ENCODE measurements at places on chromosomes 2 and 18.

GRCh38 chr2:158894078-158894477, 74.4 kb upstream of the TANC1 start:
- DNase-seq = no peak

GRCh38 chr2:101113441-101114267, 37.5 kb downstream of the TBC1D8 start:
- no peak for DNase-seq

GRCh38 chr2:228786901-228787300, 484.2 kb downstream of the PID1 start:
- DNase-seq = no peak

- DNase-seq = no peak
Observed at GRCh38 chr2:39545957-39546356, 108.9 kb upstream of the MAP4K3 start.

GRCh38 chr2:75494137-75494769, 66.5 kb downstream of the EVA1A start:
- no peak for DNase-seq

- no peak for DNase-seq
Observed at GRCh38 chr2:99956232-99957030, 186.0 kb downstream of the AFF3 start.

DNA sequence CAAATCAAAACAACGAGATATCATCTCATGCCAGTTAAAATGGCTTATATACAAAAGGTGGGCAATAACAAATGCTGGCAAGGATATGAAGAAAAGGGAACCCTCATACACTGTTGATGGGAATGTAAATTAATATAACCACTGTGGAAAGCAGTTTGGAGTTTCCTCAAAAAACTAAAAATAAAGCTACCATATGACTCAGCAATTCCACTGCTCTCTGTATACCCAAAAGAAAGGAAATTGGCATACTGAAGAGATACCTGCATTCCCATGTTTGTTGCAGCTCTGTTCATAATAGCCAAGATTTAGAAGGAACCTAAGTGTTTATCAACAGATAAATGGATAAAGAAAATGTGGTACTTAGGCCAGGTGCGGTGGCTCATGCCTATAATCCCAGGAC, 124.8 kb downstream of the MSTN start:
- DNase-seq = no peak

DNA sequence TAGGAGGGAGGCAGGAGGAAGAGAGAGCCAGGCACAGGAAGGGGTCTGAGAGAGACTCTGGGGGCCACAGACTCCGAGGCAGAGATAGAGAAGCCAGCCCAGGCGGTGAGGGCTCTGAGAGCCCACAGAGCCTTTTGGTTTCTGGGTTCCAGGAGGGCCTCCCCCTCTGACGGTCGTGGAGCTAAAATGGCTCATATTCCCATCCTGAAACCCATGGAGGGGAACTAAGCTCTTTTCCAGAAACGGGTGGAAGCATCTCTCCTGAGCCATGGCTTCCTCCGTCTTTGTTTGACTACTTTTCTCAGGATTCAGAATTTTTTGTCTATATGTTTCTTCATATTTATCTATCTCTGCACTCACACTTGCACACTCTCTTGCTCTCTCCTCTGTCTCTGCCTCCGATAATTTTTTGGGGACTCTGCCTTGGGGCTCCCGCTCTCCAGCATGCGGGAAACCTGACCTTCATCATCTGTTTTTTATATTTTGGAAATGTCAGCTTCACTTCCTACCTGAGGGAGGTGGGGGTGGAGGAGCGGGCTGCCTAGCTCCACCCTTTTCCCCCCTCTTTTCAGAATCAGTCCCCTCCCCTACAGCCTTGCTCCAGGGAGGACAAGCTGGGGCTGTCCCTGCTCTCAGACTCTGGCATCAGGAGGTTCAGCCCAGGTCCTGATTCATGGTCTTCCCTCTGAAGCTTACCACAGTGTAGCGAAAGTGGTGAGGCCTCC, 5.0 kb upstream of the PKDCC start:
- no peak for DNase-seq

DNA sequence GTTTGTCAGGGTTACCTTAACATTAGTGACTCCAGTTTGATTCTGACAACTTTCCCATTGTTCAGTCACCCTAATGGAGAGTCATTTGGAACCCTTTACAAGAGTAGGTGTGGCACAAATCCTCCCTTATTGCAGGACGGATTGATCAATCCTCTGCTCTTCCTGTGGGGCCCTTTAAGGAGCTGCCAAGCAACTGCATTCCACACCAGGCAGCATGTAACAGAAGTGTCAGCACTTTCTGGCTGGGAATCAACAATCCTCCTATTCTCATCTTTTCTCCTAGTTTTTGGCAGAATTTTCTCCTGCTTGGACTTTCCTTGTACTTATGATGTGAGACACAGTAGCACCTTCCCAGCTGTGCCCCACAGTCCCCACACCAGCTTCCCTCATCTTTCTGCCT, 177.8 kb downstream of the ST6GAL2 start:
- DNase-seq = no peak

DNA sequence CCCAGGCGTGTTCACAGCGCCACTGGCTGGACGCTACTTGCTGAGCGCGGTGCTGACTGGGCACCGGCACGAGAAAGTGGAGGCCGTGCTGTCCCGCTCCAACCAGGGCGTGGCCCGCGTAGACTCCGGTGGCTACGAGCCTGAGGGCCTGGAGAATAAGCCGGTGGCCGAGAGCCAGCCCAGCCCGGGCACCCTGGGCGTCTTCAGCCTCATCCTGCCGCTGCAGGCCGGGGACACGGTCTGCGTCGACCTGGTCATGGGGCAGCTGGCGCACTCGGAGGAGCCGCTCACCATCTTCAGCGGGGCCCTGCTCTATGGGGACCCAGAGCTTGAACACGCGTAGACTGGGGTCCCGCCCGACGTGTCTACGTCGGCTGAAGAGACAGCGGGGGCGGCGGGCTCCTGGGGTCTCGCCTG, 891 bp upstream of the KHK start:
- no peak for DNase-seq

DNA sequence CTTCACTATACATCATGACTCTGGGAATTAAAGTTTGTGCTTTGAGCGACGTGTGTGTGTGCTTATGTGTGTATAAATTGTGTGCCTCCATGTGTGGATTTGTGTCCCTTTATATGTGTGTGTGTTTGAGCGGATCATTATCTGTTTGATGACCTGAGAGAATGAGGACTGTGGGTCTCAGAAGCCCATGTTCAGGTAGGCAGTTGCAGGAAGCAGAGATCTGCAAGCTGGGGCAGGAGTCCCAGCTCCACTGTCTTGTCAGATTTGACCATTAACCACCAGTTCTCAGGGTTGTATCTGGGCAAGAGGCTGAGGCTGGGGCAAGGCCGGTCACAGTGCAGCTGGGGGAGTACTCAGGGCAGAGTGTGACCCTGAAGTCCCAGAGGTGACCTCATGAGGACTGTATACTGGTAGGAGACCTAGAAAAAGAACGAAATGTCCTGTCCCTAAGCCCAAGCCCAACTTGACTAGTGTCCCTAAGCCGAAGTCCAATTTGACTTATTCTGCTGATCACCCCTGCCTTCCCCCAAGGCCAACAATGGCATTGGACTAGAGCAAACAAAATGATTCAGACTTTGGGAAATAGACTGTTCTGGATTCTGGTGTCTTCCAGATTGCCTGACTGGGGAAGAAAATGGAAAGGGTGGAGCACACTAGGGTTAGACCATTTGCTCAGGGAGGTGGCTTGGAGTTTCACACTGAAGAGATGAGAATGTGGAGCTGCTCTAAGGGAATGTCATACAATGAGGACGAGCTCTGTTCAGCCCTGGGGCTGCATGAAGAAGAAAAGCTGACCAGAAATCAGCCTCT, 28.1 kb downstream of the RHOB start:
- no peak for DNase-seq

- no peak for DNase-seq
Observed at GRCh38 chr2:177429688-177430325, 37.2 kb downstream of the AGPS start.

DNA sequence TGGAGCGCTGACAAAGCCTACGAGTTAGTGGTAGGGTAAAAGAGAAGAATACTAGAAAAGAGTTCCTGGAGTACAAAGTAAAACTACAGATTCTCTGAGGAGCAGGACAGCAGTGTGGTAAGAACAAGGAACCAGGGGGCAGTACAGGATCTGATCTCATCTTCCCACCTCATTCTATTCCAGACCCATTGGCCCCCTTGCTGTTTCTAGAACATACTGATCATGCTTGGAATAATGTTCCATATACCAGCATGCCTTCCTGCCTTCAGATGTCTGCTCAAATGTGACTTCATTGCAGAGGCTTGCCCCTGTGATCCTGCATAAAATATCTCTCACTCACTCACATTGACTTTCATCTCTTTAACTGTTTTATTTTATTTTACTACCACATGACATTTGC, 19.3 kb downstream of the MSGN1 start:
- DNase-seq = no peak

DNA sequence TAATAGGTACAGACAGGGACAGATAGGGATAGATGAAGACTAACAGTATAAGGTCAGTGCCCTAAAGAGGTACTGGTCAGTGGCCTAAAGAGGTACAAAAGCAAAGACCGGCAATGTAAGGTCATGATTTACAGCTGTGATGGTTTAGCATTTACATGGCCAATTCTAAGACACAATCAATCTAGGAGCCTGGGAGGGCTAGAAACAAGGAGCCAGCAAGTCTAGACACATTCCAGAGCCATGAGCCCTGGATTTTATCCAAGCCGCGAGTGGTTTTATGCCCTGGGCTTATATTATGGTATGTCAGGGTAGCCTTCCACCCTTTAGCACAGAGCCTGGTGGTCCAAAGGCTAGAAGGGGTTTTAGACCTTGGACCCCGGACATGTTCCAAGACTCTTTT, 124.2 kb downstream of the CBLN2 start:
- DNase-seq = no peak

- DNase-seq = no peak
Observed at GRCh38 chr2:37375741-37376288, 31.4 kb downstream of the QPCT start.

- DNase-seq = no peak
Observed at GRCh38 chr2:212223696-212224095, 314.9 kb downstream of the ERBB4 start.

DNA sequence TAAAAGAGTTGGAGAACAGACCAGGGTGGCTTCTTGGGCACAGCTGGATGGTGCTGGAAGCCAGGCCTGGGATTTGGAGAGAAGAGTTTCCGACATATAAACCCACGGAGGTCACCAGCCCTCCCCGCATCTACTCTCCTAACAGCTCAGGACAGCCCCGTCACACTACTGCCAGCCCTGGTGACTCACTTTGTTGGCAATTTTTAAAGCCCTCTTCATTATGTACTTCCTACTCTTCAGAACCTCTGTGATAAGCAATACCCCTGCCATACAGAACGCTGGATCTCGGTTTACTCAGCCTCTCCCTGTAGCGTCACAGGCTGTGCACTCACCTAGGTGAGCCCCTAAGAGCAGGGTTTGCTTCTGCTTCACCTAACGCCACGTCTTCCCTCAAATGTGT, 48.1 kb downstream of the ID2 start:
- DNase-seq = no peak
